CD4-positive, alpha-beta T cell (primary cell): ENCODE measurements at places on chromosomes 2 and 18.

DNA sequence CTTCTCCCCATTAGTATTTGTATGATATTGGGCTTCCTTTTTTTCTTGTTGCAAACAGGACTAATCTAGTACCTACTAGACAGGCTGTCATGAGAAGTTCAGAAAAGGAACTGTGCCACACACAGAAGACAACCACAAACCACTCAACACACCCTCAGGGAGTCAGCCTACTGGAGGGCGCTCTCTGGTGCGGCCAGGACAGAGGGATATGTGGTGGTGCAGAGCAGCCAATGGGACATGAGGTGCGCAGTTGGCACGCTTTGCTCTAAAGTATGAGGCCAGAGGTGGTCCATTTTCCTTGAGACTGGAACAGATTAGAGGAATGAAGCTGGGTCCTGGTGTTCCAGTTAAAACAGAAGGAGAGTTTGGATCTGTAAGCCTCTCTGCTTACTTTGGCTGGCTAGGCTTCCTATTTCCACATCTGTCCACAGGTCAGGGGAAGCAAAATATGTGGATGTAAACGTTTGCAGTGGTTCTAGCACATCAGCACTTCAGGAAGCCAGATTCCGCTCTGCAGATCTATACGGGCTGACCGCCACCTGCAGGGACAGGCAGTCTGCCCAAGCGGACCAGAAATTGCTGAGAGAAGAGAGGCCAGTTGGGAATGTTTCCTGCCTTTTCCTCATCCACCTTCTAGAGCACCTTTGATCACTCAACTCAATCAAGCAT lies 114.1 kb downstream of the GFPT1 start:
- no peak for DNase-seq

GRCh38 chr2:145631561-145631960 lies 1111.6 kb upstream of the ZEB2 start:
- DNase-seq, result no peak

GRCh38 chr2:105796131-105796638 lies 51.5 kb downstream of the NCK2 start:
- no peak for DNase-seq

GRCh38 chr2:59789523-59789922 lies 763.9 kb downstream of the BCL11A start:
- no peak for DNase-seq

- DNase-seq, result peak; percentile 50
Measured at GRCh38 chr18:31977270-31977872, 34.4 kb upstream of the TRAPPC8 start.

GRCh38 chr2:68715353-68716041 lies 19.1 kb upstream of the ARHGAP25 start:
- no peak for DNase-seq

GRCh38 chr2:211157211-211157610 lies 600.8 kb downstream of the CPS1 start:
- no peak for DNase-seq

DNA sequence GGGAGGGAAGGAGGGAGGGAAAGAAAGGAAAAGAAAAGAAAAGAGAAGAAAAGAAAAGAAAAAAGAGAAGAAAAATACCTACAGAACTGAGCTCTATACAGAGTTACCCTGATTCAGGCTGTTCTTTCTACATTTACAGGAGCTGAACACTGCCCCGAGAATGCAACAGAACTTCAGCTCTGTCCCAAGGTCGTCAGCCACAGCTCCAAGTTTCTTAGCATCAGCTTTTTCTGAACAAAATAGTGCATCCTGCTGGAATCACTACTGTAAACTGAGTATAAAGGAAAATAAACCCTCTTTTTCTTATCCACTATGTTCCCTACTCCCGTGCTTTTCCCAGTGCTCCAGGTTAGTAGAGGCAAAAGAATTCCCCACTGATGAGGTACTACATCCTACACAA lies 4.7 kb upstream of the PPP4R1 start:
- DNase-seq, result no peak

- no peak for DNase-seq
Measured at GRCh38 chr2:215746226-215746886, 267.0 kb downstream of the MREG start.

GRCh38 chr18:51107598-51108305 lies 77.7 kb downstream of the SMAD4 start:
- DNase-seq, result no peak

DNA sequence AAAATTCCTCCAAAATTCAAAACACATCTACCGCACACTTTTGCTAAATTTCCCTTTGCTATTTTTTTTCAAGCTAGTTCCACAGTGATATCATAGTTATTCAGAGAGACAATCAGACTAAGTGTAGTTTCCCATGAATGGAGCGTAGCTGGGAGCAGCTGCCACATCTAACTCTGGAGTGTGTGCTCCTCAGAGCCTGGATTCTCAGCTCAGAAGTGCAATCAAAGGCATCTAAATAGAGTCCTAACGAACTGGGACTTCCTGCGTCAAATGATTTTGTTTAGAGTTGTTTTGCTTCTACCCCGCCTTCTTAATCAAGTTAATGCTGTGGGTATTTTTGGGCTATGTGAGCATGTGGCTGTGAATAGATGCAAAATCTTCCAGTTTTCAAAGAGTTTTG lies 160.3 kb downstream of the TMEM18 start:
- no peak for DNase-seq

GRCh38 chr2:150462770-150463169 lies 24.7 kb downstream of the RND3 start:
- DNase-seq, result no peak

DNA sequence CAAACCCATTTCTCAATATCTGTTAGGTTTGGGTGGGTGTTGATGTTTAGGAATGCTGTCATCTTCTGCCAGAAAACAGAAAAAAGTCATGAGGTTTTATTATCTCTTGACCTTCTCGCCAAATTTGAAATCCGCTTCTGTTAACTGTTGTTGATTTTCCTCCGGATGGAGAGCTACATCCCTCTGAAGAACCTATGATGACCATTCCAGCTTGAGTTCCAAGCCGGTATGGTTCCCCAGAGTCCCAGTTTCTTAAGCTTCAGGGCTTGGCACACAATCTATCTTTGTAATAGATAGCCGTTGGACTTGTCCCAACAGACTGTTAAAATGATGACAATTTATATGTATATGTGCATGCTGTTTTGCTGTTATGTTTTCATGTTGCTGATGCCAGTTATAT lies 1201.0 kb downstream of the LRP1B start:
- no peak for DNase-seq

GRCh38 chr2:190840569-190841172 lies 40.0 kb upstream of the GLS start:
- no peak for DNase-seq

- no peak for DNase-seq
Measured at GRCh38 chr2:241268716-241269445, 46.6 kb downstream of the HDLBP start.

GRCh38 chr2:133077269-133077822 lies 407.3 kb upstream of the LYPD1 start:
- DNase-seq, result no peak

DNA sequence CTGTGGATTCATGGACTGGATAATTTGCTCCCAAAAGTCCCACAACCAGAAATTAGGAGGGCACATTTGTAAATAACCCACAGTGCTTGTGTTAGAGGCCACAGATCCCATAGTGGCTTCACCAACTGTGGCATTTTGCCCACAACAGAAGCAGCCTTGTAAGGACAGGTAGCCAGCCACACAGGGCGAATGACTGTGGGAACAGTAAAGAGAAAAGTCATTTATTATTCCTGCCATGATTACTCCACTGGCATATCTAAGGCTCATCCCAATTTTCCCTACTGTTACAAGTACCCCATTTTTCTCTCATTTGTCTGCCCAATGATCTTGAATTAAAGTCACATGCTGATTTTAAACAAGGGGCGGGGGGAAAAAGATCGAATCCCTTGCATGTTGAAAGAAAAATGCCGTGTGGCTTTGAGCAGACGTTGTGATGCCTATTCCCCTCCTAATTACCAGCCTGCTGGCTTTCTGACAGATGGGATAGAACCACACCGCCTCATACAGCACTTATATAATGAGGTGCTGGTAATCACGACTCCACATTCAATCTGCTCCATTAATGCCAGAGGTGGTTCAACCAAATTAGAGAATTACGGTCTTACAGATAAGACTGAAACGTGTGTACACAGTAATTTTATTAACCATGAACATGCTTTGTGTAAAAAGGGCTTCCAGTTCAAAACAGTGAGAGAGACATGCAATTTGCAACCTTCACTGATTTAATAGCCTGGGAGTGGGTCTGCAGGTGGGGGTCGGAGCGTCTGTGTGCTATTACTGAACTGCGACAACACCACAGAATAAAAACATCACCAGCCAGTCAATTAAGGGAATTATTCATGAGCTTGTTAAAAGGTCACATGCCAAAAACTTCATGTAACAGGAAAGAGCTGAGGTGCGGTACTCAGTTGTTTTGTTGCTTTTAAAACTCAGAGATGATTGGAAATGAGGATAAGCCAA lies 196.0 kb downstream of the TMEM163 start:
- DNase-seq, result no peak

- no peak for DNase-seq
Measured at GRCh38 chr2:5798084-5798483, 105.9 kb downstream of the SOX11 start.

DNA sequence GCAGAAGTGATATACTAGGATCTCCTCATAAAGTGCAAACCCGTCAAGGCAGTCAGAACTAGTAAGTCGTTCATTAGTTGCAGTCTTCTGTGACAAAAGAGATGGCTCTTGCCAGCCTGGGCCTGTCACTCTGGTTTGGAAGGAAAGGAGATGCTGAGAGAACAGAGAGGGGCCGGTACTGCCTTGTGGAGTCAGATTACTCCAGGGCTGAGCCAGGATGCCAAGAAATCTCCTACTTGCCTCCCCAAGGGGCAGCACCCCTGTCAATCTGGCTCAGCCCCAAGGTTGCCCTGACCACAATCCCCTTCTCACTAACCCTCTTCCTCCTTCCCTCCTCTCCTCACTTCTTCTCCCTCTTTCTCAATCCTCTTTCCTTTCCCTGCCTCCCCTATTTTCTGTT lies 62.9 kb upstream of the ASPRV1 start:
- DNase-seq, result no peak

DNA sequence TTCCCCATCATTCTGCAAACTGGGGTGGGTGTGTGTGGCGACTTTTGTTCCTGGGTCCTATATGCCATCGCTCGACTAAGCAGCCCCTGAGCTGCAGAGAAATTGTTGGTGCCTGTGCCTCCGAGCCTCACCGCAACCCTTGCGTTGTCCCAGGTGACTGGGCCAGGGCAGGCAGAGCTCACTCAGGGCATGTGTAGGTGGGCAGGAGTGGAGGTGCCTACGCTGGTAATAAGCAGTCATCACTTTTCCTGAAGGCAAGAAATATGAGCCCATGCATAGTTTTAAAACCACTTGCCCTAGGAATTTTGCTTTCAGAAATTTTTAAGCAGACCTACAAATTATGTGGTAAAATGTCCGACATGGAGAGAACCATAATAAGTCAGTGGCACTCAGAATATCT lies 197.8 kb downstream of the SMAD7 start:
- no peak for DNase-seq

DNA sequence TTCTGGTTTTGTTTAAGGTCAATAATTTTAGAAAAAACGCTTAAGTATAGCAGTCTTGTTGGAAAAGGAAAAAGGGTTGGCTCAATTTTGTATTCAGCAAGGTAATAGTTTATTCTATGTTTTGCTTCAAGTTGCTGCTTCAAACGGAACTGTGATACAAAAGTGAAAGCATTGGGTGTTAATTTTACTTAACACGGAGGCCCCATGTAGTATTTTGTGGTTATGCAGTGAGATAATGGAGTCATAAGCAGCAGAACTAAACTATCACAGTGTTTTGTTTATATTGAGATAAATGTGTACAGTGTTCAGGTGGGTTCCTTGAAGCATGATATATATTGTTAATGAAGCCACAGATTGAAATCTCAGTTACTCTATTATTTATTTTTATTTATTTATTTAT lies 67.0 kb upstream of the LYPD6B start:
- DNase-seq, result peak; percentile 38

- no peak for DNase-seq
Measured at GRCh38 chr2:38526195-38526594, 76.5 kb downstream of the HNRNPLL start.

- no peak for DNase-seq
Measured at GRCh38 chr2:15238028-15238427, 323.1 kb downstream of the NBAS start.

- no peak for DNase-seq
Measured at GRCh38 chr18:10354241-10354811, 100.1 kb upstream of the APCDD1 start.

DNA sequence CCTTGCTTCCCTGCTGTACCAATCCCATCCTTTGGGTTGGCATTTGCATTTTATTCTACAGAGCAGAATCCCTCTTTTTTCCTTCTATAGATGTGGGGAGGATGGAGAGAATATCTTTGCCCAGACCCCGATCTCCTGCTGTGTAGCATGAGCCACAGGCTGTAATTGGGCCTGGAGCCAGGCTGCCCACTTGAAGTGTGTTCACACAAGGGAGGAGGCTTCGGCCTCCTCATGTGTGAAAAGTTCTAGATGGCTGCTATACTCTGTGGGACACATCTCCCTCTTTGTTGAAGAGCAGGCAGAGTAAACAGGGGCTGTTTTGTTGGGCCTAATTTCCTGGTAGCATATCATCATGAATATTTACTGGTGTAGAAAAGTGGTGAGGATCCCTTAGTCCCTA lies 126.3 kb downstream of the XRCC5 start:
- DNase-seq, result no peak

GRCh38 chr2:133867166-133867565 lies 298.9 kb upstream of the NCKAP5 start:
- no peak for DNase-seq

GRCh38 chr2:238929242-238930081 lies 81.6 kb downstream of the TWIST2 start:
- no peak for DNase-seq

- no peak for DNase-seq
Measured at GRCh38 chr2:230910546-230911177, 14.4 kb downstream of the GPR55 start.

GRCh38 chr2:227125506-227125905 lies 38.5 kb downstream of the COL4A4 start:
- no peak for DNase-seq

DNA sequence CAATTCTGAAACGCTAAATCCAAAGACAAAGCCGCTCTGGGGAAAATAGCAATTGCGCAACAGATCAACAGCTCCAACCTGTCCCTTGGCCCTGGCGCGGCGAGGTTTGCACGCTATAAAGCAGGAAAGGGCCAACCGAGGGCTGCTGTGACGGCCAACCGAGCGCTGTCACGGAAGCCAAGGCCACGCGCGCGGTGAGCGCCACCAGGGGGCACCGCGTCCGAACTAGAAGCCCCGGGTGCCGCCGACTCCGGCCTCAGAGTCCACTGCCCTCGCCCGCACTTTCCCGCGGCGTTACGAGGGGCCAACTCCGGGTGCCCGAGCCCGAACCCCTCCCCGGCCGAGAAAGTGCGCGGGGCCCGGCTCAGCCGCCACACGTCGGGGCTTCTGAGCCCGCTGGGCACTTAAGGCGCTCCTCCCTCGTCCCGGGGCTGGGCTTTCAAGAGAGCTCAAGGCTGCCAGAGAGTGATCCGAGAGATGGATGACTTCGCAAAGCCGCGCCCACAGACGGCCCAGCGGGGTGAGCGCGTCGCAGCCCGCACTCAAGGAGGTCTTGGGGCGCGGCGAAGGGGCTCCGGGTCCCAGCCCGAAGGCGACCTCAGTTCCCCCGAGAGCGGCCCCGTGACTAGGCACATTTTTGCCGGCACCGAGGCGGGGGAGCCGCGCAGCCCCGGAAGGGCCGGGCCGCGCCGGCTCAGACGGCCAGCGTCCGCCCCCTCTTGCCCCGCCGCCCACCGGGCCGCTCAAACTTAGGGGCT lies 897 bp downstream of the NFE2L2 start:
- peak; percentile 96 for DNase-seq
